T-helper 9 cell (primary cell): ENCODE measurements at places on chromosomes 5 and 9.

GRCh38 chr9:73643379-73644013 lies 491.8 kb downstream of the ANXA1 start:
- DNase-seq: no peak

DNA sequence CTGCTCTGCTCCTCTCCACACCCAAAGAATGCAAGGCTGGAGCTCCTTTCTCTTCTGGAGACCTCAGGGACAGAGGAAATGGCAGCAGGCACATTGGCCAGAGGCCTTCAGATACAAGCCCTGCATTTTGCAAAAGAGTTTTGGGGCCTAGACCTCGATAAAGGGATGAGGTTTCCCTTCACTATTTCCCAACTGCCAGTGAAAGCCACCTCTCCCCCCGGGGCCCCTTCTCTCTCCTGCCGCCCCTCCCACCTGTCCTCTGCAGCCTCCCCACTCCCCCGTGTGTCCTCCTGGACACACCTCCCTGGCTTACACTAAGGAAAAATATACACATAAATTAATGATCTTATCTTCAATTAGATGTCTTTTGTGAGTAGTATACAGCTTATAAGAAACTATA lies 21.3 kb upstream of the LMNB1 start:
- DNase-seq: no peak

DNA sequence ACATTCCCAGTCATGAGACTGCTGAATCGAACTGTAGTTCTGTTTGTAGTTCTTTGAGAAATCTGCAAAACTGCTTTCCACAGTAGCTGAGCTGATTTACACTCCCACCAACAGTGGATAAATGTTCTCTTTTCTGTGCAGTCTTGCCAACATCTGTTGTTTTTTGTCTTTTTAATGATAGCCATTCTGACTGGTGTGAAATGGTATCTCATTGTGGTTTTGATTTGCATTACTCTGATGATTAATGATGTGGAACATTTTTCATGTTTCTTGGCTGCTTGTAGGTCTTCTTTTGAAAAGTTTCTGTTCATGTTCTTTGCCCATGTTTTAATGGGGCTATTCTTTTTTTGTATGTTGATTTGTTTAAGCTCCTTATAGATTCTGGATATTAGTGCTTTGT lies 187.3 kb upstream of the TLE4 start:
- no peak for DNase-seq

GRCh38 chr5:156824800-156825199 lies 25.3 kb upstream of the PPP1R2B start:
- no peak for DNase-seq

- no peak for DNase-seq
Measured at GRCh38 chr9:131982671-131983239, 96.9 kb downstream of the MED27 start.

GRCh38 chr5:97046270-97046982 lies 96.0 kb downstream of the LIX1 start:
- no peak for DNase-seq

- DNase-seq: peak; percentile 11
Measured at GRCh38 chr5:171419688-171420430, 412 bp downstream of the FGF18 start.

- no peak for DNase-seq
Measured at GRCh38 chr5:35561396-35561795, 56.3 kb upstream of the SPEF2 start.

- no peak for DNase-seq
Measured at GRCh38 chr9:120326049-120326693, 253.8 kb downstream of the CDK5RAP2 start.
